ENCODE measurements at places on chromosomes 4 and X. TPM values are rescaled to one million over a fixed set of nuclear protein-coding genes. Genes with fewer than 3 reads are reported as not detected.

DNA sequence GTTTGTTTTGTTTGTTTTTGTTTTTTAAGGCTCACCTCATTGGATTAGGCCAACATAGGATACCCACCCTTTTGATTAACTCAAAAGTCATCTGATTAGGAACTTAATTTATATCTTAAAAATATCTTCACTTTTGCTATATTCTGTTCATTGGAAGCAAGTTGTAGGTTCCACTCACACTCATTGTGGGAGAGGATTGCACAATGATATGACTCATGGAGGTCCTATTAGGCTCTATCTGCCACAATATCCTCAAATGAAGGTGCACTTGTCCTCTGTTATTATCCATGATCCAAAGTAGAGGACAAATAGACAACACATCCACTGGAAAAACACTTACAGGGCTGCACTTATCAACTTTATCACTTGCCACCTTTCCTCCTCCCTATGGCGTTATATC is 60.5 kb upstream of the ADAMTS3 start:
- DNase-seq, result no peak

DNA sequence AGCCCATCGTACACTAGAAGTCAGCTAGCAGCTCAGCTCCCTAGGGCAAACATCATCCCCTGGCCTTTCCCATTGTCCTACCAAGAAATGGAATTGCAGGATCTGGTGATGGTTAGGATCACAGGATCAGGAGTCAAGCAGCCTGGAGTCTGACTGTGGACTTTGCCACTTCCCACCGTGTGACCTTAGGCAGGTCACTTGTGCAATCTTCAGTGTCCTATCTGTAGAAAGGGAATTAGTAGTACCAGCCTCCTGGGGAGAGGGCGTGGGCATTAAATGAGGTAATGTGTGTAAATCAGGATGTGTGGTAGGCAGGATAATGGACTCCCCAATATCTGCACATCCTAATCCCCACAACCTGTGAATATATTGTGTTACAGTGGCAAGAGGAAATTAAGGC is 38.6 kb upstream of the APLN start:
- DNase-seq, result no peak

GRCh38 chr4:7157666-7158065 is 34.7 kb upstream of the SORCS2 start:
- DNase-seq, result no peak

- no peak for DNase-seq
Measured at GRCh38 chrX:131734621-131735020, 190.7 kb downstream of the OR13H1 start.

DNA sequence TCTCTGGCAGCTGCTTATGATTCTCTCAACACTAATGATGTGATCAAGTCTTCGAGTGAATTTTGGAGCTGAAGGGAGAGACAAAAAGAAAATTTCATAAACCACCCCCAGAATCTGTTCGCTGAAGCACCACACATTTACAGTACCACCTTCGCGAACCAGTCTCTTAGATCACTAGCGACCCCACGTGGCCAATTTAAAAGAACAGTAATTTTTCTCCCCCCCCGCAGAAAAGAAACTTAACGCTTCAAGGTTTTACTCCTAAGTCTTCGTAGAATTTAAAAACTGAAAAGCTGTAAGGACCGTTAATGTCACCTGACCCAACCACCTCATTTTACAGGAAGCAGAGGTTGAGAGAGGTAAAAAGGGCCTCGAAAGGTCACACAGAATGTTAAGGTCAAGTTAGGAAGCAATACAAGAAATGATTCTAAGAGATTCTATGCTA is 187.5 kb downstream of the QDPR start:
- DNase-seq, result no peak

DNA sequence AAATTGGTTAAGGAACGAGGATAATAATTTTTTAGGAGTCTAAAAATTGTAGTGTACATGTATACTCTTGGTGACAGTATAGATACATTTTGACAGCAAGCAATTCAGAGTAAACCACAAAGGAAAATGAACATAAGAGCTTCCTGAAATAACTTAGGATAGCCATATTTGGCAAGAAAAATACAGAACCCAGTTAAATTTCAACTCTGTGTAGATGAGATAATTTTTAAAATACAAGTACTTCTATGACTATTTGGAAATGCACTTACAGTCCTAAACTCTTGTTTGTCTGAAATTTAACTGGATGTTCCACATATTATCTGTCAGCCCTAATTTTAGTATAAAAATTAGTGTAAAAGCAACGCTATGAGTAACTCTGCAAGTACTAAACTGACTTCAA is 124.4 kb upstream of the PCDH18 start:
- DNase-seq, result no peak

The SLITRK2 gene
- 0.15 TPM for total RNA-seq

DNA sequence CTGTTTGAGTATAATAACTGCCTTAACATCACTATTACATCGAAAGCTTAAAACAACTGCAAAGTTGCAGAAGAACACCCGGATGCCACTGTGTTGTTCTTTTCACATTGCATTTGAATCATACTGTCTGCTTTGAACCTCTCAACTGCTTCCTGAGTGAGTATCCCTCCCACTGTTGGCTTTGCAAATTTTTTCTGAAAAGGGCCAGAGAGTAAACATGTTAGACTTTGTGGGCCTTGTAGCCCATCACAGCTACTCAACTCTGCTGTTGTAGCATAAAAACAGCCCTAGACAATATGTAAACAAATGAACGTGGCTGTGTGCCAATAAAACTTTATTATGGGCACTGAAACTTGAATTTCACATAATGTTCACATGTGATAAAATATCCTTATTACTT is 76.1 kb downstream of the NSG1 start:
- no peak for DNase-seq

GRCh38 chr4:25551605-25552004 is 104.0 kb upstream of the SLC34A2 start:
- DNase-seq, result no peak

DNA sequence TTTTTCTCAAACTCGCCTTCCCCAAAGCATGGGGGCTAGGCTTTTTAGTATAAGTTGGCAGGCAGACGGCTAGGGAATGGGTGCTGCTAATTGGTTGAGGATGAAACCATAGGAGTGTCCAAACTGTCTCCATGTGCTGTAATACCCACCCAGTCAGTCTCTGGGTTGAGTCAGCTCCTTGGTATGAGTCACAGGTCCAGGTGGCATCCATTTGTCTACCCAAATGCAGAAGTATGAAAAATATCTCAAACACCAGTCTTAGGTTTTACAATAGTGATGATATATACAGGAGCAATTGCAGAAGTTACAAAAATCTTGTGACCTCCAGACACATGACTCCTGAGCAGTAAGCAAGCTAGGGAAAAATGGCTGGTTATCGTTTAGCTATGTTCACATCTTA is 27.4 kb upstream of the CCSER1 start:
- DNase-seq, result no peak

DNA sequence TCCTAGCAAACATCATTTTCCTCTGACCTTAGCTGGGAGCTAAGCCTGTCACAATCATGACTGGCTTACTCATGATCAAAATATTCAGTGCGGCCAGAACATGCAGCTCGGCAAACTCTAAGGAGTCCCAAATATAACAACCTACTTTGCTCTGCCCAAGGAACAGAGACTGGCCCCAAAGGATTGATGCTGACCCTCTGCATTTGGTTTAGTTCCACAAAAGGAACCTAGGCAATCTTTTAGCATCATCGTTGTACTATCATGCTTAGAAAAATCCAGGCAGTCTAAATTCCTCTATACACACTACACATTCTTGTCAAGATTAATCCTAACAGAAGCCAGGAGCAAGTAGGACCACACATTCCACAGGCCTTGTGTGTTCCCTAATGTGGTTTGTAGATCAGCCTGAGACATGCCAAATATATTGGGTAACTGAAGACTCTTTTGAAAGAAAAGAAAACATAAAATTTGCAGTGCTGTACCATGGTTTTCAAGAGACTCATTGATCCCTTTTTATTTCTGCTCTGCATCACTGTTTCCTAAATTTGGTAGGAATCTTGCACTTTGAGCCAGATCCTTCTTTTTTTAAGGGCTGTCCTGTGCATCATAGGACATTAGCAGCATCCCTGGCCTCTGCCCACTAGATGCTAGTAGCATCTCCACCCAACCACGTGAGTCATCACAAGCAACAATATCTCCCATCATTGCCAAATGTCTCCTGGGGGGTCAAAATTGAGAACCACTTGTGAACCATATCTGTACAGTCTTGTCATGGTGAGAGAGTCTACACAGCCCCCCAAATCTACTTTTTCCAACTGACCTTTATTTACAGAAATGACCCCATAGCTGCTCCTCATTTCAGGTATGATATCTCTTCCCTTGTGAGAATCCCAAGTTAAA is 17.6 kb upstream of the CC2D2A start:
- no peak for DNase-seq

The OCRL gene
- total RNA-seq, result 20.1 TPM

GRCh38 chr4:38923746-38924145 is 56.1 kb downstream of the FAM114A1 start:
- no peak for DNase-seq

The CHRNA9 gene
- not detected for total RNA-seq

DNA sequence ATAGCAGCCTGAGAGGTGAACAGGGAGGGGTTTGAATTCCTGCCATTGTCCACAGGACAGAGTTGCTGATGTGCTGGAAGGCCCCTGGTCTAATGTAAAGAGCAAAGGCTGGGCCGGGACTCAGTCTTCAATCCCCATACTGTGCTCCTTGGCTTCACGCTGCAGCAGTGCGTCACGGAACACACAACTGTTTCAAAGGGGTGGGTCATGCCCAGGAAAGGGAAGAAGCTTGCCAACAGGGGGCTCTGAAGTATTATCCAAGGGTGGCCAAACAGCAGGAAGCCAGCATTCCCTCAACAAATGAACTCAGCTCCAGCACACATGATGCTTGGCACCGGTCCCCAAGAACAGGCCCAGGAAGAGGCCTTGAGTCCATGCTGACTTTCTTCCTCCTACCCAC is 122.5 kb downstream of the NFKB1 start:
- DNase-seq, result no peak

DNA sequence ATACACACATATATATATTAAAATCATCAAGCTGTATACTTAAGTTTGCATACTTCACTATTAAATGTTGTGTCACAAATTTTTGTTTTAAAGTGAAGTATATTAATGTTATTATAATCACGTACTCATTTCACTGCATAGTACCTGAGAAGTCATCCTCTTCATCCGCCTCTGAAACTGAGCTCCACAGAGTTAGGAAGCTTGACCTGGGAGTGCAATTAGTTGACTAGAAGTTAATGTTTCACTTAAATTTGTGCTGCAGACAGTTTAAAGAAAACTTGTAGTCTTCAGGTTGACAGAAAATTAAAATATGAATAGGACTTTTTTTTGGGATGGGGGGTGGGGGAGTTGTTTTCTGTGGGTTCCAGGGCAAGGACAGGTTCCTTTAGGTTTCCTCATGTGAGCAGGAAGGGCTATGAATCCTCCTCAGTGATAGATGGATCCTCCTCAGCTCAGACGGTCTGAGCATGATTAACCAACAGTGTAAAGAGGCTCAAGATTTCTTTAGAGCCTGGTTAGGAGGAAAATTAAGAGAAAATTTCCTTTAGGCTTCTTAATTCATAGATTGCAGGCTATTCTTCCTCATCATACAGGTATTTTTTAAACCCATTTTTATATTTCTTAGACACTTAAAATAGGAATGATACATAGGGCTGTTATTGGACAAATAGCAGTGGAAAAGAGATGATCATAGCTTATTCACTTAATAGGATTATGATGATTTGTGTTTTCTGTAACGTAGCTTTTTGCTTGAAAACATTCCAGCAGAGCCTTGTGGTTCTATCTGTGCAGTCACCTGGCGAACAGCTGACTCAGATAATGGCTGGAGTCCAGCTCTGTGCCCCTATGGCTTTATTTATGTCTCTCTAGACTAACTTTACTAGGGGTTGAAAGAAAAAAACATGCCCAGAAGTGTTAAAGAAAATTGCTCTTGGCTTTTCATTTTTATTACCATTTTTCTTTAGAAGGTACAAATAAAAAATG is 102.7 kb downstream of the SLC4A4 start:
- no peak for DNase-seq

DNA sequence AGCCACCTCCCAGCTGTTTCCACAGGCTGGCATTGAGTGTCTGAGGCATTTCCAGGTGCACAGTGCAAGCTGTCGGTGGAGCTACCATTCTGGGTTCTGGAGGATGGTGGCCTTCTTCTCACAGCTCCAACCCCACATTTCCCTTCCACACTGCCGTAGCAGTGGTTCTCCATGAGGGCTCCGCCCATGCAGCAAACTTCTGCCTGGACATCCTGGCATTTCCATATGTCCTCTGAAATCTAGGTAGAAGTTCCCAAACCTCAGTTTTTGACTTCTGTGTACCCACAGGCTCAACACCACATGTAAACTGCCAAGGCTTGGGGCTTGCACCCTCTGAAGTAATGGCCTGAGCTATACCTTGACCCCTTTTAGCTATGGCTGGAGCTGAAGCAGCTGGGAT is 10.3 kb upstream of the FRMPD4 start:
- no peak for DNase-seq

DNA sequence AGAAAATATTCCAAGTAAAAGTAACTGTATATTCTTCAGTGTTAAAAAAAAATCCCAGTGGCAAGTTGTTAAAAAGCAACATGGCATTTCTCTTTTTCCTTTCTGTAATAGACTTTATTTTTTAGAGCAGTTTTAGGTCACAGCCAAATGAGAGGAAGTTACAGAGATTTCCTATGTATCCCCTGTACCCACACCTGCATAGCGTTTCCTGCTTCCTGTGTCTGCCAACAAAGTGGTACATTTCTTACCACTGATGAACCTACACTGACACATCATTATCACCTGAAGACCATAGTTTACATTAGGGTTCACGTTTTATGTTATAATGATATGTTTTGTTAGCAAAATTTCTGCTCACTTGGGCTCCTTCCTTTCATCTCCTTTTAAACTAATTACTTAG is 124.7 kb downstream of the GPAT3 start:
- no peak for DNase-seq

The SMIM10L2A gene
- total RNA-seq, result 1.7 TPM

The PRICKLE3 gene
- total RNA-seq, result 13.1 TPM

The STK32B gene
- total RNA-seq, result 1.3 TPM

The CDK16 gene
- total RNA-seq, result 59.2 TPM

GRCh38 chr4:106032851-106033286 is 137.6 kb downstream of the NPNT start:
- no peak for DNase-seq

DNA sequence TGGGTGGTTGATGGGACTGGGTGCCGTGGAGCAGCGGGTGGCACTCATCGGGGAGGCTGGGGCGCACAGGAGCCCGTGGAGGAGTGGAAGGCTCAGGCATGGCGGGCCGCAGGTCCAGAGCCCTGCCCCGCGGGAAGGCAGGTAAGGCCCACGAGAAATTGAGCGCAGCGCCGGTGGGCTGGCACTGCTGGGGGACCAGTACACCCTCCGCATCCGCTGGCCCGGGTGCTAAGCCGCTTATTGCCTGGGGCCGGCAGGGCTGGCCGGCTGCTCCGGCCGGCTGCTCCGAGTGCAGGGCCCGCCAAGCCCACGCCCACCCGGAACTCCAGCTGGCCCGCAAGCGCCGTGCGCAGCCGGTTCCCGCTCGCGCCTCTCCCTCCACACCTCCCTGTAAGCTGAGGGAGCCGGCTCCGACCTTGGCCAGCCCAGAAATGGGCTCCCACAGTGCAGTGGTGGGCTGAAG is 85.1 kb upstream of the FAT4 start:
- DNase-seq, result no peak
